Smooth muscle cell of the coronary artery (primary cell): ENCODE measurements at places on chromosomes 7 and 10. TPM values are rescaled to one million over a fixed set of nuclear protein-coding genes. Genes with fewer than 3 reads are reported as not detected.

FLNC gene
- total RNA-seq = 118 and 153 TPM in 2 replicates

C10orf143 gene
- total RNA-seq = 0.68 and 0.82 TPM in 2 replicates

FRMD4A gene
- total RNA-seq = 20.0 and 84.2 TPM in 2 replicates

ANKRD16 gene
- 5.1 and 10.1 TPM in 2 replicates for total RNA-seq

ADIRF gene
- 44.9 and 184 TPM in 2 replicates for total RNA-seq

CDHR1 gene
- not detected in 2 replicates for total RNA-seq

GPRIN2 gene
- 0.08 TPM in 1 of 2 replicates, not detected in the other for total RNA-seq

SRRT gene
- 33.9 and 40.3 TPM in 2 replicates for total RNA-seq

INMT gene
- total RNA-seq = 87.2 and 104 TPM in 2 replicates

ZNF488 gene
- 0.23 TPM in 1 of 2 replicates, not detected in the other for total RNA-seq

SLC13A1 gene
- not detected in 2 replicates for total RNA-seq

FGL2 gene
- 2.6 and 9.8 TPM in 2 replicates for total RNA-seq

LIPA gene
- 35.4 and 44.1 TPM in 2 replicates for total RNA-seq

GRIFIN gene
- not detected in 2 replicates for total RNA-seq

CPVL gene
- 0.08 and 1.9 TPM in 2 replicates for total RNA-seq
